ENCODE measurements at places on chromosomes 4 and X. TPM values are rescaled to one million over a fixed set of nuclear protein-coding genes. Genes with fewer than 3 reads are reported as not detected.

DNA sequence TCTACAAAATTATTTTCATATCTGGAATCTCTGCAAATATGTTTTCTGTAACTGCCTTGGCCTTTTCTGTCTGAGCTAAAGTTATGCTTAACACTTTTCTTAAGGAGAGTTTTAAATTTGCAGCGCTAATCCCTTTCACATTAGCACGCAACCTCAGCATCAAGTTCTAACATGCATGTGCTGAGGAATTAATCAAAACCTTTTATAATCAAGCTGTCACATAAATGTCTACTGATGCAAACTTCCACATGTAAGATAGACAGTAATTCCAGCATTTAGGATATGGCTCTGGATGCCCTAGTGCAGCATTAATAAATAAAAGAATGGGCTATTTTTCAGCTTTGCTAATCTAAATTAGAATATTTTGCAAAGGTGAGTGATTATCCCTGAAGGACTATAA is 17.5 kb upstream of the NEIL3 start:
- DNase-seq: no peak

GRCh38 chr4:169615467-169616106 is 3.2 kb upstream of the NEK1 start:
- no peak for DNase-seq

- DNase-seq: no peak
Measured at GRCh38 chr4:104465201-104465600, 29.5 kb downstream of the CXXC4 start.

DNA sequence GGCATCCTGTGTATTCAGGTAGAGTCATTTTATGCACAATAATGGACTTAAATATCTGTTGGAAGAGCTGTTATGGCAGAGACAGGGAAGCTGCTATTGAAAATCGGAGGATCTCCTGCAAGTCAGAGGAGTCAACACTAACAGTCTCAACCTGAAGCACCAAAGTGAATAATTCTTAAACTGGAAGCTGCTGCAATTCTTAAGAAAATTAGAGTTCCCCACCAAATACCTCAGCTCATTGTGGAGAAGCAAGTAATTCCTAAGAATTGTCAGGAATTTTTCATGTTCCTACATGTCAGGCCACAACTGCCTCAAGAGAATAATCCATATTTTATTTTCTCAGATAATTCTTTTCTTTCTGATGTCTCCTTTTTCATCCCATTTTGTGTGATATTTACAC is 892.6 kb upstream of the LCORL start:
- DNase-seq: no peak

DNA sequence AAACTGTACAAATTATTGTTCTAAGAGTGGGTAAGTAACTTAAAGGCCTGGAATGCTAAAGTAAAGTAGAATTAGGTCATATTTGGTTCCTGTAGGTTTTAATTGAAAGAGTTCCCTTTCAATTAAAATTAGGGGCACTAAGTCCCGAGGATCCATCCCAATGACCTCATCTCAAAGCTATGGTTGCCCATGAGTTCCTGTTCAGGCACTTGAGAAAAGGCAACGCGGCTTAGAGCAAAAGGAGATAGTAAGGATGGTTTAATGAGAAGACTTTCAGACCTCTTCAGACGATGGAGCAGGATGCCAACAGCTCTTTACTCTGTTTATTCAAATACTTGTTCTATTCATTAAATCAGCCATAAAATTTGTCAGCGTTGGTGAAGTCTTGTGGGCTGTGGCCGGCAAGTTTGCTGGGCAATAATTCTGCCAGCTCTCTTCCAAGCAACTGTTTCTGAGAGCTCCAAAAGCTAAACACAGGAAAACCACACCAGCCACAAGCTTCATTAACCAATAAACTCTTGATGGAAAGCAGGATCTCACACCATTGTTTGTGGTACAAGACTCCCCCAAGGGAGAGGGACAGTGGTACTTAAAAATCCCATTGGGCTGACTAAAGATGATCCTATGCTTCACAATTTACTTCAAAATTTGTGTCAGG is 167.4 kb downstream of the COL4A6 start:
- DNase-seq: no peak

- no peak for DNase-seq
Measured at GRCh38 chr4:34148322-34148908, 2095.9 kb downstream of the ARAP2 start.

Gene SH2D1A
- not detected for total RNA-seq

Gene BMP15
- not detected for total RNA-seq

Gene SLBP
- total RNA-seq: 45.8 TPM

Gene SRPK3
- not detected for total RNA-seq

Measured in mesothelial cell of epicardium (in vitro differentiated cells).